ENCODE measurements at places on chromosomes 4 and X.
A peak's percentile ranks its signal among the peaks of the same experiment; 100 is the strongest.

DNA sequence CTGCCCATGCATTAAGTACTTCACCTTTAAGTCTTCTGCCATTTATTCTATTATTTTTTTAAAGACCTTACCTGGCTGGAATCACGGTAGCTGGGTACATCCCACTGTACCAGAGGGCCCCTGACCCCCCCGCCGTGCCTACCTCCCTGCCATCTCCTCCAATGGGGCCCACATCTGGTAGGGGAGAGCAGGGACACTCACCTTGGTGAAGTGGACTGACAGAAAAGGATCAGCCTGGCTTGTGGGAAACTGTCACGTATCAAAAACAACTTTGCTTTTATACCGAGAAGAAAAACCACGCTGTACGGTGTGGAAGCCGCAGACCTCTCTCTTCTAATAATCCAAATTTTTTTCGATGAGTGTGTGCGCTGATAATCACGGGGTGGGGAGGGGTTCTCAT, at the start of gene FOXP3:
FOXP3 (minus strand) TSS at position 251 of the 400 bp plus-strand sequence. CDS start 6,205 bp downstream, outside the sequence.
- DNase-seq = no peak

- DNase-seq = no peak
Observed at GRCh38 chr4:72846280-72847111, 223.0 kb downstream of the COX18 start.

DNA sequence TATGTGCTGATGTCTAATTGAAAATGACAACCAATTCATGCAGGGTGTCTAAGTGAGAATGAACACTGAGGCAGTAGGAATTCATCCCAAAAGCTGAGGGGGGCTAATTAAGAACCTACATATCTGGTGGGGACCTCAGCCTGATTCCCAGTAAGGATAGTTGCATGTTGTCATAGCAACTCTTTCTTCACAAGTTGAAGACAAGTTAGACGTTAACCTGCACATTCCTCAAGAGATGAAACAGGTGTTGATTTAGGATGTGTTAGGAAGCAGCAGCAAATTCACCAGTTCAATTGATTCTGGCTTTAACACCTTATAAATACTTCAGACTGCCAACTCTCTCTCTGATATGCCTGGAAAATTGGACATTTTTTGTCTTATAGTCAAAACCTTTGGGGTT, 7.3 kb downstream of the FNIP2 start:
- no peak for DNase-seq

- DNase-seq = no peak
Observed at GRCh38 chrX:64097891-64098290, 107.6 kb downstream of the AMER1 start.

DNA sequence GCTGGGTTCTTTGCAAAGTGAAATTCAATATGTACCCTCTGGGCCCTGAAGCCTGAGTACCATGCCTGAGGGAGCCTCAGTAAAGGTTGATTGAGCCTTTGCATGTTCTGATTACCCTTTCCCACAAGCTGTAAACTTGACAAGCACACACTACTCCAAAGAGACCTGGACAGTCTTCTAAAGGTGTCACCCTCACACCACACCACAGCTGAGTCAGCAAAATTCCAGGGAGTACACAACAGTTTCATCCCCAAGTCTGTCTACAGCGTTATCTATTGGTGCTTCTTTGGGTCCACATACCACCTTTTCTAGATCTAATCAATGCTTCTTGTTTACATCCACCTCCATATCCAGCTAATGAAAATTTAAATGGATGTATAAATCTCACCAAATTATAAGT, 180.8 kb downstream of the AMELX start:
- DNase-seq = no peak

- no peak for DNase-seq
Observed at GRCh38 chrX:101551380-101551767, 1.0 kb downstream of the ARMCX1 start.

GRCh38 chrX:154750301-154751202, at the start of gene GAB3:
TSS of gene GAB3 (minus strand) at chrX:154751077. CDS start at chrX:154751025, 52 bp downstream.
- peak; percentile 10 for DNase-seq

DNA sequence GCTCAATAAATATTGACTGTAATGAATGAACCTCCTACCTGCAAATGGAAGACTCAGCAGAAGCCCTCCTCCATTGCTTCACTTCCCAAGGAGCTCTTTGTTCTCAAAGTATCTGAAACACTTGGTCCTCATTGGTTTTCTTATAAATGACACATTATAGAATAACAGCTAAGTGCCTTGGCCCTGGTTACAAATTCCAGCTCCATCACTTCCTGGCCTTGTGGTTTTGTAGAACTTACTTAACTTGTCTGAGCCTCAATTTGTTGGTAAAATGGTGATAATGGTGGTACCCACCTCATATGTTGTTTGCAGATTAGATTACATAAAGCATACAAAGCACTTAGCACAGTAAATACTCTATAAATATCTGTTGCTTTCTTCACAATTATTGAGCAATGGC, 25.2 kb upstream of the SMIM20 start:
- DNase-seq = no peak

DNA sequence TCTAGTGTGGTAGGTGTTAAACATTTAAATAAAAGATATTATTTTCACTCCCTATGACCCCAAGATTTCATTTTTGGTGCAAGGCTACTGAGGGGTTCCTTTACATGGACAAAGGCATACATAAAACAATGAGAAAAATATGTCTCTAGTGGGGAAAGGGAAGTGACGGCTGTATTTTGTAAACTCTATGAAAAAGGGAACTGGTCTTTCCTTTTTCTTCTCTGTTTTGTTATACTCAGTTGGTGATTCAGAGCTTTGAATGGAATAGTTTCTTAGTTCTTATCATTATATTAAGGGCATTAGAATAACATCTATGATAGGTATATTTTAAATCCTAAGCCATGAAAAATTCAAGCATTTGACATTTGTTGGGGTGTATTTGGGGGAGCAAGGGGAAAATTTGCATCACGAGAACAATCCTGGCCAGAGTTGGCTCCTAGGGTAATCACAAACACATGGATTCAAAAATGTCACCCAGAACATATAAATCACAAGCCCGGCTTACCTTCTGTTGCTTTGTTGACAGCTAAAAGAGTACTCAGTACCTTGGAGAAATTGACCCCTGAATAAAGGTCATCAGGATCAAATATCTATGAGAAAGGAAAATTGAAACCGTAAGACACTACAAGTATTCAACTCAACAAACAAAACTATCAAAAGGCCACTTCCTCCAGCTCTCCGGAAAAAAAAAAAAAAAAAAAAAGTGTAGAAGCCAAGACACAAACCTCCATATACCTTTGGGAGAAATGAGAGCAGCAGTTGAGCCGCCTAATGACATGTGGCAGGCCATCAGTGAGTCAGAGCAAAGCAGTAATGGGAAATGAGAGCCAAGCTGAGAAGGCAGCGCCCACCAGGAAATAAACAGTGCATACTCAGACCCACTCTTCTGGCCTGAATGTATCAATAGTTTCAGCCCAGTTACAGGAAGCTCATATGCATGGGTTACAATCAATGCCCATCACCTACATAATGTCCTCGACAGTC, 33.4 kb downstream of the ARHGEF6 start:
- no peak for DNase-seq

GRCh38 chrX:119156241-119156640, 28.6 kb upstream of the KIAA1210 start:
- no peak for DNase-seq

- DNase-seq = no peak
Observed at GRCh38 chr4:98293104-98293887, 32.1 kb downstream of the RAP1GDS1 start.

GRCh38 chr4:82758701-82759685, 39.6 kb downstream of the SCD5 start:
- no peak for DNase-seq

- no peak for DNase-seq
Observed at GRCh38 chr4:181416966-181417365, 826.2 kb upstream of the TENM3 start.

DNA sequence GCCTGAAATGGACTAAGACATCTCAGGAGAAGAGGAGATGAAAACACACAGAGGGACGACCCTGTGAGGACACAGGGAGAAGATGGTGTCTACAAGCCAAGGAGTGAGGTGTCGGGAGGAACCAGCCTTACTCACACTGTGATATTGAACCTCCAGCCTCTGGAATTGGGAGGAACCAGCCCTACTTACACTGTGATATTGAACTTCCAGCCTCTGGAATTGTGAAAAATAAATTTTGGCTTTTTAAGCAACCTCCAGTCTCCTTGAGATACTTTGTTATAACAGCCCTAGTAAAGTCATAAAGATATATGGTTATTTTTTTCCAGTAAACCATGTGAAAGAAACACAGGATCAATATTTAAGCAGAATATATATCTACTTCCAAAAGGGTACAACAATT, 76.5 kb downstream of the DHRSX start:
- no peak for DNase-seq

GRCh38 chrX:82218361-82218760, 1016.5 kb downstream of the SH3BGRL start:
- DNase-seq = peak; percentile 22

DNA sequence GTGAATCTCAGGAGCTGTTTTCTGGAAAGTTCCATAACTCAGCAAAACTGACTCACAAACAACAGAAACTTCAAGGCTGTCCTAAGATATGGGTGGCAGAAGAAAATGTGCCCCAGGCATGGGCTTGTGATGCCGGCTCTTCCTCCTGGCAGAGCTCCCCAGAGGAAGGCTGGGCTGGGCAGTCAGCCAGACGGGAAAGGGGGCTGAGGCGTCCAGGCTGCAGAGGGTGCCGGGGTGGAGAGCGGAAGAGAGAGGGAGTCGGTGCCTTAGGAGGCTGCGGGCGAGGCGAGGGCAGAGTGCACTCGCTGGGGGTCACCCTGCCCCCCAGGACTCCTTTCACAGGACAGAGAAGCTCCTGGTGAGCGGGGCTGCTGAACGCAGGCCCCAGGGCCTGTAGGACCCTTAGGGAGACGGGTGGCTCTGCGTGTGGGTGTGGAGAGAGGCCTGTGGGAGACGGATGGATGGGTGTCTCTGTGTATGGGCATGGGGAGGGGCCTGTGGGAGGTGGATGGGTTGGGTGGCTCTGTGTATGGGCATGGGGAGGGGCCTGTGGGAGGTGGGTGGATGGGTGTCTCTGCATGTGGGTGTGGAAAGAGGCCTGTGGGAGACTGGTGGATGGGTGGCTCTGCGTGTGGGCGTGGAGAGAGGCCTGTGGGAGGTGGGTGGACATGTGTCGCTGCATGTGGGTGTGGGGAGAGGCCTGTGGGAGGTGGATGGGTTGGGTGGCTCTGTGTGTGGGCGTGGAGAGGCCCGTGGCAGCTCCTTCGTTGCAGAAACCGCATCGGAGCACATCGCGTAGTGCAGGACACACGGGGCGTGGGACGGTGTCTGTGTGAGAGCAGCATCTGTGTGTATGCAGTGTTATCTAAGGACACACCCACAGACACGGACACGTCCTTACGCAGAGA, 15.9 kb downstream of the PCGF3 start:
- no peak for DNase-seq

DNA sequence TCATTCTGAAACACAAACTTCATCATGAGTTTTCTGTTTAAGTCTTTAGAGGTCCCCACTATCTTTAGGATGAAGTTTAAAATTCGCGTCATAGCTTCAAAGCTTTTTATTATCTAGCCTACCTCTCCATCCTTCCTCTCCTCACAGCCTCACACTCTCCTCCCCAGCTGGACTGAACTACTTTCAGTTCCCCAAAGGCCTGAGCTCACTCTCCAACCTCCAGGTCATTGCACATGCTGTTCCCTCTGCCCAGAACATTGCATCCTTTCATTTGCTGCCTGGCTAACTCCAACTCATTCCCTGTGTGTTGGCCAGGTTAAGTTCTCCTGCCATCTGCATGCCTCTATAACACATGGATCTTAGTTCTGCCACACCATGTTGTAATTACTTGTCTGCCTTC, 2.9 kb upstream of the OTUD5 start:
- DNase-seq = no peak

GRCh38 chr4:6175426-6175825, 24.9 kb downstream of the JAKMIP1 start:
- DNase-seq = no peak

DNA sequence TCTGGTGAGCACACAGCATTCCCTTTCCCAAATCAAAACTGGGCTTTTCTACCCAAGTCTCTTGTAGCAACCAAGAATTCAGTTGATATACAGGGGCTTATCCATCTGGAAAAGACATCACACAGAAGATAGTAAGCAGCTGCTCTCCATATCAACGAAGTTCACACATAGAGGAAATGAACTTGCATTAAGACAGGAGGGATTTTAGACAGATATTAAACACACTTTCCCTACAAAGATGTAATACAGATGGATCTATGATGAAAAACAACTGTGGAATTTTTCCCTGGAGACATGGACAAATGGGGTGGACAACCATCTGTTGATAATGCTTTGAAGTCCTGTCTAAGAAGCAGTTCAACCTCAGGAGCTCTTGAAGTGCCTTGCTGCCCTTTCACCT, 9.8 kb upstream of the PDE5A start:
- no peak for DNase-seq

DNA sequence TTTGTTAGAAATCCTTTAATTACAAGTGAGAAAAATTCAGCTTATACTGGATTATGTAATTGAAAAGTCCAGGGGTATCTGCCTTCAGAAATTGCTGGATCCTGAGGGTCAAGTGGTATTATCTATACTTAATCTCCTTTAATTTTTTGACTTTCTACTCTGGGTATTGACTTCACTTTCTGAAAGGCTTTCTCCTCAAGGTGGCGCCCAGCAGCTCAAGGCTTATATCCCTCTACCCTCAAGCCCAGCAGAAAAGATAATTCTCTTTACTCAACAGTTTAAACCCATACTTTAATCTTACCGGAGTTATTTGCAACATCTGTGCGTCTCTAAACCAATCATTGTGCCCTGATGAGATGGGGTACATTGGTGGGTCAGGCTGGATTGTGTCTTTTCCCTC, 129.5 kb downstream of the LARP7 start:
- DNase-seq = no peak

GRCh38 chrX:2314831-2315365, 185.9 kb downstream of the DHRSX start:
- no peak for DNase-seq

DNA sequence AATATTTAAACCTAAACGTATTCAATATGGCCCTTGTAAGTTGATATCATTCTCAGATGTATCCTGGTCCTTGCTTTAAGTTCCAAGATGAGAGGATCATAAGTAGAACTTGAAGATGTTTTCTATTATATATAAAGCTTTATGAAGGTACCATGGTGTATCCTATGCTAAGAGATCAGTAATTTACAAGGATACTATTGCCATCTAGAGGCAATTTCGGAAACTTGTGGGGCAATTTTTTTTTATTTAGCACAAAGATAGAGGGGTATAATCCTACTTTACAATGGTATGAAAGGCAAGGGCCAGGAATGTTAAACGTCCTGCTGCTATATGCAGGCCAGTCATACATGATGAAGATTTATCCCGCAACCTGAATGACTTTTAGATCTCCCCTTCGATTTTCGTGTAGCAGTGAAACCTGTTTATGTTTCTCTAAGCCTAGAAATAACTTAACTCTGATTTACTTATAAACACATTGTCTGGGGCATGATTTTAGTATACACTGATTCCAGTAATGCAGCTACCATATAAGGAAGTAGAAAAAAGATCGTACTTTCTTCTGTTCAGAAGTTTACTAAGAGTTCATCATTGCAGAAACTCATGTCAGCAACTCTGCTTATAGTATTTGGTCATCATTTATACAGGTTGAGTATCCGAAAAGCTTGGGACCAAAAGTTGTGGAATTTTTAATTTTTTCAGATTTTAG, 2.6 kb downstream of the SLC25A31 start:
- DNase-seq = peak; percentile 55

All from NCI-H1694 treated with DMSO at 0.1 percent for 48 hours (cell line).